Endothelial cell (in vitro differentiated cells): ENCODE measurements at places on chromosomes 6 and 20. TPM values are rescaled to one million over a fixed set of nuclear protein-coding genes. Genes with fewer than 3 reads are reported as not detected.

Gene NPBWR2
- total RNA-seq = not detected

Gene CCN5
- not detected for total RNA-seq

Gene DEFB126
- total RNA-seq = not detected

Gene PRSS35
- 1.3 TPM for total RNA-seq

Gene OR2H2
- total RNA-seq = not detected

Gene ZCCHC3
- total RNA-seq = 40.0 TPM

Gene PRSS16
- total RNA-seq = 6.1 TPM

DNA sequence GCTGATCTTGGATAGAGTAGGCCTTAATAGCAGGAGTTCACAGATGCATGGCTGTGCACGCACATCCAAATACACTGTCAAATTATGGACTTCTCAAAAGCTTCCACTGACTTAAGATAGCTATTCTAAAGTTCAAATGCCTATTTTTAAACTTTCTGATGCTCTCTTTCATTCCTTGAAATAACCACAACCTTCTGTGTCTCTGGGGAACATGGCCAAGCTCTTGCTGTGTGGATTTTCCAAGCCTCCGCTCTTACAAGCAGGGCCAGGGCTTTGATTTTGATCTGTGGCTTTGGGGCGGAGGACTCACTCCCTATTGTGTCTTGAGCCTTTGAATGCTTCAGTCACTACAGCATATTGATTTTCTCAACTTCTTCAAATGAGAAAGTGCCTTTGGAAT, 35.7 kb upstream of the SNRPB2 start:
- H3K36me3 ChIP-seq = no peaks in the 10 kb centered on the region
- H3K27me3 ChIP-seq = no peaks in the 10 kb centered on the region
- H3K4me3 ChIP-seq = no peak overlapping the region
- H3K4me1 ChIP-seq = peaks cover 16% of the 10 kb centered on the region
- no peak for DNase-seq

DNA sequence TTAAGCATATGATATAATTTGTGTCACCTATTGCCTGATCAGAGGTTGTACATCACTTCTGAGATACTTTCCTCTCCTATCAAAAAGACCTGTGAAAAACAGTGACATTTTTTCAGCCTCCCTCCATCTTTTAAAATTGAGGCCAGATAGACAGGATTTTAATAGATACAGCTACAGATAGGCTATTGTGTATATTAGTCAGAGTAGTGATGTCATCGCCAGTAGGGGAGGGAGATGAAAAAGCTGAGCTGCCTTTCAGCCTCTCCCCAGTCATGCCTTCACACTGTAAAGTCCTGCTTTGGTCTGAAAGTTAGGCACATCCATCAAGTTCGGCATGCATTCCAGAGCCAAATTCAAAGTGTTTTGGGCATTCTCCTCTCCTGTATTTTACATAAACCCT, 7.9 kb upstream of the PABPC1L start:
- peaks cover 31% of the 10 kb centered on the region for H3K36me3 ChIP-seq
- DNase-seq = no peak
- no peak overlapping the region for H3K4me3 ChIP-seq
- H3K4me1 ChIP-seq = peaks cover 8% of the 10 kb centered on the region
- no peak overlapping the region for H3K27ac ChIP-seq

DNA sequence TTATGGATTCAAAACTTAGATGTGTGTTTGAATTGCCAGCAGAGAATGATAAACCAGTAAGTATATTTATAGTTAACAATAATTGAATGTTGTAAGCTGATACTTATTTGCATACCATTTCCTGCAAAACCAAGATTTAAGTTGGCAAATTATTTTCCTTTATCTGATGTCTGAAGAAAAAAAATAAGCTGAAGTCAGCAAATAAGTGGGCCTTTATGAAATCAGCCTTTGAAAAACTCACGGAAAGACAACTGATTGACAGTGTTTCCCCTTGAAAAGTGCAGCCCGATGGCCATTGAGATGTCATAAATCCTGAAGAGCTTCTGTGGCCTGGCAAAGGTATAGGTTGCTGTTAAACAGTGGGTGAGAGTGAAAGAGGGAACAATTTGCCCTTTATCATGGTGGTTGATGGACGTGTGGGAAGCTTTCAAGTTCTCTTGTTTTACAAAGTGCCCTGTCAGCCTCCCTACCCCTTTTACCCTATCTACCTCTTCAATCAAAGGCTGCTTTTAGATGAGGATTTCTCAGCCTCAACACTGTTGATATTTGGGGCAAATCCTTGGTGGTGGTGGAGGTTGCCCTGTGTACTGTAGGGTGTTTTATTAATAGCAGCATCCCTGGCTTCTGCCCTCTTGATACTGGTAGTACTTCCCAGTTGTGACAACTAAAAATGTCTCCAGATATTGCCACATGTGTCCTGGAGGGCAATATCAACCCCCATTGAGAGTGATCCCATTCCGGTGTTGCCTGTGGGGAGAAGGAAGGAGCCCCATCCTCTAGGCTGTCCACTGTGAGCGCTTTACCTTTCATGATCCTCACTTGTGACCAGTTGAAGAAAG, 50.2 kb downstream of the VAPB start:
- peaks cover 7% of the 10 kb centered on the region for H3K36me3 ChIP-seq
- peaks cover 2% of the 10 kb centered on the region for H3K27me3 ChIP-seq
- DNase-seq = no peak
- H3K4me1 ChIP-seq = peaks cover 14% of the 10 kb centered on the region
- H3K27ac ChIP-seq = no peak overlapping the region

GRCh38 chr6:78770765-78771164, 96.6 kb upstream of the IRAK1BP1 start:
- DNase-seq = no peak
- H3K27ac ChIP-seq = no peak overlapping the region
- H3K27me3 ChIP-seq = no peaks in the 10 kb centered on the region
- peaks cover 4% of the 10 kb centered on the region for H3K36me3 ChIP-seq
- peaks cover 5% of the 10 kb centered on the region for H3K4me1 ChIP-seq

- H3K27ac ChIP-seq = no peak overlapping the region
- no peak overlapping the region for H3K4me3 ChIP-seq
- no peaks in the 10 kb centered on the region for H3K4me1 ChIP-seq
- H3K27me3 ChIP-seq = peaks cover 6% of the 10 kb centered on the region
Measured at GRCh38 chr20:40702504-40702903, 13.5 kb upstream of the MAFB start.

DNA sequence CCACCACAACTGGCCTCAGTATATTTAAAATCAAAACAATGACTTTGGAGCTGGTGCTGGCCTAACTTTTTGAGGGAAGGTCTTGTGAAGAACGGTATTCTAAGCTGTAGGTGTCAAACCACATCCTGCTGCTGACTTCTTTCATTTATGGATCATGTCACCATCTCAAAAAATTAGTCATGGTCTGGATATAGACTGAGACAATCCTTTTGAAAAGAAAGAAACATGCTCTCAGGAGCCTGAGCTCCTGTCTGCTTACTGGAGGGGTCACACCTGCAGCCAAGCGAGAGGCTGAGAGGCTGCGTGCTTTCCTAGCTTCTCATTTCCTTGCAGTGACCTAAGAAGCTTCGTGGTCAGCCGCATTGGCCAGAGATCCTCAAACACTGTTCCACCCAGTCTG, 55.2 kb downstream of the TIAM2 start:
- peaks cover 9% of the 10 kb centered on the region for H3K4me1 ChIP-seq
- H3K27me3 ChIP-seq = no peaks in the 10 kb centered on the region
- H3K36me3 ChIP-seq = no peaks in the 10 kb centered on the region

DNA sequence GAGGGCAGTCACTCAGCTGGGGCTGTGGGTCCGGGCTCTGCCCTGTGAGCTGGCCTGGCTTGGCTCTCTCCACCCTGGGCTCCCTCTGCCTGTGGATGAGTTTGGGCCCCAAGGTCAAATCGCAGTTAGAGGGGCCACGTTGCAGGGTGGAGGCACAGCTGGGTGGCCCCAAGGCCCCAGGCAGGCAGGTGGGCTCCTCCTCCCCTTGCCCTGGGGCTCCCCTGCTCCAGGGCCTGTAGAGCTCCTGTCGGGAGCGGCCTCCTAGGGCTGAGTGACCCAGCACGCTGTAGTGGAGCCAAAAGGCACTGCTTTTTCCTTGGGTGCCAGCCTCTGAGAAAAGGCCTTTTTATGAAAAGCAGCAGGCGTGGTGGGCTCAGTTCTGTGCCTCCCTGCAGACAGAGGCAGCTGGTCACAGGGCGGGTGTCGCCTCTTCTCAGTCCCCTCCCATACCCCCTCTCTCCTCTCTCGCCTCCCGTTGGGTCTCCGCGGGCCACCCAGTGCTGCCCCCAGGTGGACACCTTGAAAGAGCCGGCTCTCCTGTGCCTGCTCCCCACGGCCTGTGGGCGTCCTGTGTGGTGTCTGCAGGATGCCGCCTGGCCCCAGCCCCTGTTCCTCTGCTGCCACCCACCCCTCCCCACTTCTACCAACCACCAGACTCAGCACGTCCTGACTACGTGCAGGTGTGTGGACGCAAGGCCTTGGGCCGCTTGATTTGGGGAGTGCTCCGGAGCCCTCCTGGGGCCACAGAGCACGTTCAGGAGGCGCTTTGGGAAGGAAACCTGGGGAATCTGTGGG, 13.2 kb downstream of the SS18L1 start:
- H3K36me3 ChIP-seq = peaks cover 31% of the 10 kb centered on the region
- H3K4me1 ChIP-seq = peaks cover 17% of the 10 kb centered on the region
- no peak overlapping the region for H3K4me3 ChIP-seq
- DNase-seq = peak; percentile 86

DNA sequence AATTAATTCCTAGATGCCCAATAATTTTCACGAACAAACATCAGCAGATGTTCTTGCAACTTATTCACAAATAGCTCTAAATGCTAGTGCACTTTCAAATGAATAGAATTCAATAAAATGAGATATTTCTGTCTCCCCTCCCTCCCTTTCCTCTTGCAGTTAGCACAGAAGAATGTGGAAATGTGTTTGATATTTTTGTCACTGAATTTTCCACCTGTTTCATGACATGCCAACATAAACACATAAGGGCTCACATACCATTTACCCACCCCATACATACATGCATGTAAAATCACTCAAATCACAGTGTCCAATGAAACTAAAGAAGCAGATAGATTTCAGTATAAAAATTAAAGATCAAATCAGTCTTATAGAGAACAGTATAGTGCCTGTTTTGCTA, 746.9 kb upstream of the MARCKS start:
- peaks cover 2% of the 10 kb centered on the region for H3K27me3 ChIP-seq
- H3K4me3 ChIP-seq = no peak overlapping the region
- H3K4me1 ChIP-seq = peaks cover 20% of the 10 kb centered on the region

- H3K4me3 ChIP-seq = peak overlapping the region; percentile 67
- H3K36me3 ChIP-seq = no peaks in the 10 kb centered on the region
- no peak for DNase-seq
- peaks cover 21% of the 10 kb centered on the region for H3K4me1 ChIP-seq
- no peak overlapping the region for H3K27ac ChIP-seq
- peaks cover 10% of the 10 kb centered on the region for H3K27me3 ChIP-seq
Measured at GRCh38 chr6:42446370-42446769, 5.4 kb downstream of the TRERF1 start.

DNA sequence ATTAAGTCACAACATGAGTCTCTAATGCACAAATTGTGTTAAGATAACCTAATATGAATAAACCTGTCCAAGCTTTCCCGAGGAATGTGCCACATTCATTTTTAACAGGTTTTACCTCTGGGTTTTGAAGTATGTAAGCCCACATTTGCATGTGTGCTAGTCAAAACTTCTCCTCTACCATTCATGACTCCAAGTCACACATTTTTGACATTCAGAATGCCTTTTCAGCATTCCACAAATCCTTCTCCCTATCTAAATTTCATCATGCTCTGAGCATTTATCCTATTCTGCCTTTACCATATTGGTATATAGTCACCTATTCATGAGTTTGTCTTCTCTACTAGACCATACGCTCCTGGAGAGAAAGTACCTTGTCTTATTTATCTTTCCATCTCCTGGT, 56.5 kb downstream of the ADGRF5 start:
- no peak for DNase-seq
- peaks cover 9% of the 10 kb centered on the region for H3K4me1 ChIP-seq
- peak overlapping the region; percentile 12 for H3K4me3 ChIP-seq
- H3K36me3 ChIP-seq = peaks cover 78% of the 10 kb centered on the region
- peaks cover 8% of the 10 kb centered on the region for H3K27me3 ChIP-seq

GRCh38 chr6:166446567-166447065, 63.9 kb upstream of the MPC1 start:
- peak overlapping the region; percentile 38 for H3K4me3 ChIP-seq
- DNase-seq = no peak
- peaks cover 3% of the 10 kb centered on the region for H3K4me1 ChIP-seq
- peaks cover 56% of the 10 kb centered on the region for H3K36me3 ChIP-seq

- no peak overlapping the region for H3K27ac ChIP-seq
- H3K36me3 ChIP-seq = no peaks in the 10 kb centered on the region
- peaks cover 3% of the 10 kb centered on the region for H3K27me3 ChIP-seq
- peaks cover 11% of the 10 kb centered on the region for H3K4me1 ChIP-seq
- DNase-seq = no peak
- H3K4me3 ChIP-seq = no peak overlapping the region
Measured at GRCh38 chr6:145112711-145113148, 622.6 kb downstream of the EPM2A start.

- peaks cover 21% of the 10 kb centered on the region for H3K4me1 ChIP-seq
- H3K36me3 ChIP-seq = peaks cover 4% of the 10 kb centered on the region
- peaks cover 10% of the 10 kb centered on the region for H3K27me3 ChIP-seq
- DNase-seq = no peak
- peak overlapping the region; percentile 93 for H3K27ac ChIP-seq
Measured at GRCh38 chr6:26025047-26025893, 62.0 kb upstream of the HFE start.

DNA sequence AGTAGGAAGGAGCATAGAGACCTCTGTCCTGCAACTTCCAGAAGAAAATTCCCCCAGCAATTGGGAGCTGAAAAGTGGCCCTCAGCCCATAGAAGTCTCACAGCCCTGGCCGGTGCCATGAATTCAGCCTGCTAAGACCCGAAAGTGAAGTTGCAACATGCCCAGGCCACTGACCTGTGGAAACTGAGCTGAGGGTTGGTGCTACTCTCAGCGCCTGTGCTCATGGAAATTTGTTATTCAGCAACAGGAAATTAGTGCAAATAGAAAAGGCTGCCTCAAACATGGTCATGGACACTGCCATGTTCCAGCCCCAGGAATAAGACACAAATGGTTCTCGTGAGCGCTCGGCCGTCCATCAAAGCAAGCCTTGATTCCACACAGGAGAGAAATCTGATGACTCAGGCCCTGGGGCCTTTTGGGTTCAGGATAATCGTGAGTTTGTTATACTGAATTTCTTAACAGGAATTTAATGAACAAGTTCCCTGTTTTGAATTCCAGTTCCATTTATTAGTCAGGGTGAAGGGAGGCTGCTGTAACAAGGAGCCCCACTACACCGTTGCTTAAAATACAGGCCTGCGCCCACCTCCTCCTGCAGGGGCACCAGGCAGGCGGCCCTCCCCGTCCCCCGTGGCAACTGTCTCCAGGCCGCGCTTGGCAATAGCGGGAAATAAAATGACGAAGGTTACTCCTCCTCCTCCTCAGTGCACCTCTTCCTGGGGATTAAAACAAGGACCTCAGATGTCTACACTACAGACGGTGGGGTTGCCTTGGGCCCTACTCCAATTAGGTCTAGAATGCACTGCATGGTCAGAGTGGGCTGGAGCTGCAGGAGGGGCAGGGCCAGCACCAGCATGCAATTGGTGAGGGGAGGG, 152.9 kb downstream of the ERMARD start:
- H3K27me3 ChIP-seq = peaks cover 18% of the 10 kb centered on the region
- no peak overlapping the region for H3K27ac ChIP-seq
- H3K4me3 ChIP-seq = no peak overlapping the region
- peaks cover 30% of the 10 kb centered on the region for H3K4me1 ChIP-seq

- H3K4me1 ChIP-seq = peaks cover 5% of the 10 kb centered on the region
- H3K27me3 ChIP-seq = peaks cover 3% of the 10 kb centered on the region
- DNase-seq = no peak
- no peaks in the 10 kb centered on the region for H3K36me3 ChIP-seq
- H3K4me3 ChIP-seq = no peak overlapping the region
Measured at GRCh38 chr6:162904069-162904663, 176.4 kb downstream of the PACRG start.
